Urinary bladder (tissue), 4 donors: ENCODE measurements at places on chromosomes 2 and 18. TPM values are rescaled to one million over a fixed set of nuclear protein-coding genes. Genes with fewer than 3 reads are reported as not detected.

FHOD3 gene
- total RNA-seq: 27.2 TPM

SNED1 gene
- 11.5 TPM for total RNA-seq

KLHL41 gene
- total RNA-seq: 88.7 TPM

CNGA3 gene
- total RNA-seq: 0.85 TPM

ABCG5 gene
- total RNA-seq: not detected

DNA sequence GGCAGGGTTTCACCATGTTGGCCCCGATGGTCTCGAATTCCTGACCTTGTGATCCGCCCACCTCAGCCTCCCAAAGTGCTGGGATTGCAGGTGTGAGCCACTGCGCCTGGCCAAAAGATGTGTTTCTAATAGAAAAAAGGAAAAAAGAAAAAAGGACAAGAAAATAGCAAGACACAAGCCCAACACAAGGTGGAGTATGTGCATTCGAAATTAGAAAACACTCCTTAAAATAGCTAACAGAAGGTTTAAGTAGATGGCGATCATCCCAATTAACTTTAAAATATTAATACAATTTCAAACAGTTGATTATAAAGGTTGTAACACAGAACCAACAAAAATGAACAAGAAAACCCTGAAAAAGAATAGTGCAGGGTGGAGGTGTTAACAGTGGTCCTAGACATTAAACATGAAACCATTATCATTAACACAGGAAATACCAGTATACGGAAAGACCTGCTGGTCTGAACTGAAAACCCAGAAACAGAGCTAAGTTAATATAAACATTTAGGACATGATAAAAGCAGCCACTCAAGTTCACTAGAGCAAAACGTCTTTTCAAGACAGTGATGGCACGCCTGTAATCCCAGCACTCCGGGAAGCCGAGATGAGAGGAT lies 57.9 kb downstream of the HDLBP start:
- DNase-seq: no peak

- DNase-seq: no peak
Measured at GRCh38 chr18:4193086-4193485, 262.0 kb downstream of the DLGAP1 start.

DNA sequence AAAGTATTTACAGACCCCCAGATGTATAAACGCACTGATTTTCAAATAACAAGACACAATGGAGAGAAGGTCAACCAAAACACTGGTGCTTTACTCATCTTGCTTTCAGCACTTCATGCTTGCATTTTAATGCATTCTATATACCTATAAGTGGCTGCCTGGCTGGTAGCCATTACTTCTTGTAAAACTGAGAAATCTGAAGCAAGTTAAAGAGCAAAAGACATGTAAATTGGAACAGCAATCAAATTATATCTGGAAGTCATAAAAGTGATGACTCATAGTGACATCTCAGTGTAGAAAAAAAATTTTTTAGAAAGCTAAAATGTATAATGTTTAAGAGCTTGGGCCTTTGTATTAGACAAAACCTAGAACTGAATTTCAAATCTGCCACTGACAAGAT lies 106.2 kb downstream of the CCDC141 start:
- DNase-seq: no peak
